ENCODE measurements at places on chromosomes 1 and 21.

DNA sequence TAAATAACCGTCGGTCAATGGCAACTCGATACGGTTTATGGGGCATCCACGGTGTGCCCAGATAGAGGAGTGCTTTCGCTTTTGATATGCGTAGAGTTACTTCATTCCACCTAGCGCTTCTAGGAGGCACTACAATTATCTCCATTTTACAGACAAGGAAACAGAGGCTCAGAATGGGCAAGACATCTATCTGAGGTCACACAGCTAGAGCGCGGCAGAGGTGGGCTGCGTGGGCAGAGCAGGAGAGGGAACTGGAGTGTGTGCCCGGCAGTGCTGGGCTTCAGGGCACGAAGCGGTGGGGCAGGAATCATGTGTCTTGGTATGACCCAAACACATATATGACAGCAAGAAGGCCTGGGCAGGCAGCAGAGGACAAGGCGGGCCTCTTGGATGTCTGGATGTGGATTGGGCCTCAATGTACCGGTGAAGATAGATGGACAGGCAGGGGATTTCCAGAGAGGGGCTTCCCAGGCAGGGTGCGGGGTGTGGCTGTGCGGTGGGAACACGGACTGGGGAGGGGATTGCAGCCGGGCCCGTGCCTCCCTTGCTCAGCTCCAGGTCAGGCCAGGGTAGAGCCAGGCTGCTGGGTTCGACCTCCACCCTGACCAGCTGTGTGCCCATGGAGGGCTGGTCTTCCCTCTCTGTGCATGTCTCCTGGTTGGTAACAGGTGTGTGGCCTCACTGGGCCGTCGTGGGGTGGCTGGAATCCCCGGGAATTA lies 21.2 kb downstream of the TP73 start:
- no peak for DNase-seq

DNA sequence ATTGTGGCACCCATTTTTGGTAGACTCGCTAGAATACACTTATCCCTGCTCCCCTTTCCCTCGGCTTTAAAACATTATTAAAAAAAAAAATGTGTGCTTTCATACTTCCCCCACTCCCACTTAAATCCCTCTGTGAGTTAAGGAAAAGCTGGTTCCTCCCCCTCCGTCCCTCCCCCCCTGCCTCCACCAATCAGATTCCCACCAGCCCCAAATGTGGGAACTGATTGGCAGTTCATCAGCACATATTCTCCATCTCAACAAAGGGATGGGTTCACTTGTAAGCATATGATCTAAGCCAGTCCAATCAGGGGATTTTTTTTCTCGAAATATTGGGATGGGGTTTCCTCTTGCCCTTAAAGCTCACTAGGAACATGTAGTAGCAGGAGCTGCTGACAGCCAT lies 10.8 kb upstream of the FYB2 start:
- no peak for DNase-seq

GRCh38 chr1:46302641-46303037 lies 777 bp downstream of the LRRC41 start:
- DNase-seq, result peak; percentile 11

- no peak for DNase-seq
Observed at GRCh38 chr1:184473176-184473966, 86.5 kb downstream of the C1orf21 start.

DNA sequence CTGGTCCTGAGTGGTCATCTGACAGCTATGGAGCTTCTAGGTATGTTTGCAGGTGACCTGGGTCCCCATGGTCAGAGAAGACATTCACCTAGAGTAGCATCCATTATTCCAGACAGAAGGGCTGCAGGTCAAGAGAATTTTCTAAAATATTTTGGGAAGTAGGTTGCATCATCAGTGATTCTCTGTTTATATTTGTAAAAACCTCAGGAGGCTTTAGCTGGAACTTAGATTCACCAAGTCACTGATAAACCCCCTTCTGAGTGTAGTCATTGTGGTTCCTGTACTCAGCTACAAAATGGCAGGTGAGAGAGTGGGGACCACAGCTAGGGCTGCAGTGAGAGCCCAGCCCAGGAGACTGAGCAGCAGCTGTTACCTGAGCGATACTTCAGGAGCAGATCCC lies 78.6 kb downstream of the ABCA4 start:
- DNase-seq, result no peak

GRCh38 chr1:115062542-115063004 lies 26.7 kb downstream of the TSPAN2 start:
- DNase-seq, result peak; percentile 98

DNA sequence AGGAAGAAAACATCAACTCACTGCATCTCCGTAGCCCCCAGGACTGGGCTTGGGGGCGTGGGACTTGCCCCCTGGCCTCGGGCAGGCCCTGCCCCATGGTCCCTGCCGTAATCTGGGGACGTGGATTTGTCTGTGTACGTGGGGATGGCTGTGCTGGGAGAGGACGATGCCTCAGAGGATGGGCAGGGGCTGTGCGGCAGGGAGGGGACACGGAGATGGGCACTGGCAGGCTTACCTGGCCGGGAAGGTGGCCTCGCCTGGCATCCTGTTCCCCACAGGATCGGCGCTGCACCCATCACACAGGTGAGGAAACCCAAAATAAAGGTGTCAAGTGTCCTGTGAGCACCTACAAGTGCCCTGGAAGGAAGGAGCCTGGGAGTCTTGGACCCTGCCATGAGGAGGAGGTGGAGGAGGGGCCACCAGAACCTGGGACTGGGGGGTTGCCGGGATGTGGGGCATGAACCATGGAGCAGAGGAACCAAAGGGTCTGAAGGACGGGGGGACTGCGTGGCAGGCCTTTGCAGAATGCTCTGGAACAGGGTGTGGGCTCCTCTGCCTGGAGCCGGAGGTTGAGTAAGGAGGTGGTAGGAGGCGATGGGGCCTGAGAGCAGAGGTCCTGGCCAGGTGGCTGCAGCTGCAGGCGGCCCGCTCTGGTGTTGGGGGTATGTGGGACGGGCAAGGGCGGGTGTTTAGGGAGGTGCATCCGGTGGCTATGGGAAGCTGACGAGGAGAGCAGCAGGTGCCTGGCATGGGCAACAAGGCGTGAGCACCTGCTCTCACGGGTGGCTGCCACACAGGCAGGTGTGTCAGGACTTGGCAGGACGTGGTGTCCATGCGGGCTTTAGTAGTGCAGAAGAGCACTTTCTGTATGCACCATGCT lies 27.8 kb upstream of the LRRC3 start:
- no peak for DNase-seq
